ENCODE measurements at places on chromosomes 2 and 18.

- DNase-seq: no peak
Measured at GRCh38 chr2:233565685-233566140, 869 bp downstream of the USP40 start.

DNA sequence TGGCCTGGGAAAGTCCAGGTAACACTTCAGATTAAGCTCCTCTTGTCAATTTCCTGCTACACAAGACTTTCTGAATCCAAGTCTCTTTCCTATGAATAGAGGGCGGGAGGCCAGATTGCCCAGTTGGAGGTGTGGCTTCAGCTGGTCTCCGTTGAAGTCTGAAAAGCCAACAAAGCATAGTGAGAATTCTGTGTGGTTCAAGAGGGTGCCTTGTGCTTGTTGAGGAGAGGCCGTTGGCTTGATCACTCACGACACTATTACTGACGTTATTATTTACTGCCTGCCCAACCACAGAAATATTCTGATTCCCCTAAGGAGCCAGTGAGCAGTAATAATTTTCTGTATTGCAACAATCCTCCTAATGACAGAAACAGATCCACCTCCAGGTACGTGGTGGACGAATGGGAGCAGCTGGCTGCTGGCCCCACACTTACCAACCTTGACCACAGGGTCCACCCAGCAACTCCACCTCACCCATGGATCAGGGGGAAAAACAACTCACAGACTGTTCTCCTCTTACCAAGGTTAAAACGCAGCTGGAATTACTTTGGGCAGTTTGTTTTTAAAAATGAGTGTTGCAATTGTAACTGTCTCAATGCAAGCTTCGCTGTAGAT lies 21.9 kb downstream of the NRP2 start:
- peak; percentile 42 for DNase-seq

GRCh38 chr2:38167968-38168350 lies 92.0 kb upstream of the CYP1B1 start:
- DNase-seq: no peak

- DNase-seq: peak; percentile 3
Measured at GRCh38 chr2:184780944-184781343, 182.6 kb downstream of the ZNF804A start.

DNA sequence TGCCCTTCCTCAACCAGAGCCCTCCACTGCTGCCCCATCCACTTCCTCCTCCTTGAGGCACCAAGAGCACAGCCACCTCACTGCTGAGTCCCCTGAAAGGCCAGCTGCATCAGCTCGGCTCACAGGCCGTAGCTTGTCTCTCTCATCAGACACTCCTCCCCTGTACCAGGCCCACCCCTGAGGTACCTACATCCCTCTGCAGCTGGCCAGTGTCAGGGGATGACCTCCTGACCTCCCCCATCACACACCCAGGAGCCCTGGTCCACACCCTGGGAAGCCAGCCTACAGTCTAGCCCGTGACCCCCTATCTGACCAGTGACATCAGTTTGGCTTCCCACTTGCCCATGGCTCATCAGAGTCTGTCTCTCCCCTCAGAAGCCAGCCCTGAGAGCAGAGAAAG lies 205.6 kb downstream of the TNS1 start:
- DNase-seq: no peak

GRCh38 chr2:3522961-3523421 lies 3.7 kb upstream of the ADI1 start:
- DNase-seq: peak; percentile 55

DNA sequence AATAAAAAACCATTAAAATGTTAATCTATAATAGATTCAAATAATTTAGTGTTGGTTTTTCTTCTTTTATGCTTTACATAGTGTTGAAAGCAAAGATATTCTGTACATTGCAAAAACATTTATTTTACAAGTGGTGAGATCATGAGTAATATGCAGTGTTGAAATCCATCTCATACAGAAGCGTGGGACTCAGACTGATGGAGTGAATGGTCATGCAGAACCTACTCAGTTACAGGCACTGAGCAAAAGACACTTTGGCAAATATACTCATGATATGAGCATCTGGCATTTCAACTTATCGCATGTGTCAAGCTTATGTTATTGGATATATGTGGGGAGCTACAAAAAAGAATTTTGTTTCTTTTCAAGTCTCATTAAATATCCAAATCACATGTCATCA lies 620.2 kb upstream of the NETO1 start:
- peak; percentile 88 for DNase-seq
